ENCODE measurements at places on chromosomes 12 and 14.

DNA sequence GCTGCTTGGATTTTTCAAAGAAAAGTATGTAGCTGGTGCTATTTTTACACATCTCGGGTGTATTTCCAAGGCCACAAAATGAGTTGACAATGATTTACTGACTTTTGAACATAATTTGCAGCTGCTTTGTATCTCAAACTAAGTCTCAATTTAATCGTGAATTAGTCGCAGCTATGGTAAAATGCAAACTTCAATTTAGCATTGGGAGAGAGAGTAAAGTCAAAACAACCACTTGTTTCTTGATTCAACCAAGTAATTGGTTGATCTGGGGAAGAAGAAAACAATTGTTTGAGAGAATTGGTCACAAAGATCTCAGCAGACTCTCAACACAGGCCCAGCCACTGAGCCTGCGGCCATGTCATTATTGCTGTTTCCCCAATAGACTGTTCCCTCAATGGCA lies 75.0 kb upstream of the DYRK2 start:
- no peak for DNase-seq

DNA sequence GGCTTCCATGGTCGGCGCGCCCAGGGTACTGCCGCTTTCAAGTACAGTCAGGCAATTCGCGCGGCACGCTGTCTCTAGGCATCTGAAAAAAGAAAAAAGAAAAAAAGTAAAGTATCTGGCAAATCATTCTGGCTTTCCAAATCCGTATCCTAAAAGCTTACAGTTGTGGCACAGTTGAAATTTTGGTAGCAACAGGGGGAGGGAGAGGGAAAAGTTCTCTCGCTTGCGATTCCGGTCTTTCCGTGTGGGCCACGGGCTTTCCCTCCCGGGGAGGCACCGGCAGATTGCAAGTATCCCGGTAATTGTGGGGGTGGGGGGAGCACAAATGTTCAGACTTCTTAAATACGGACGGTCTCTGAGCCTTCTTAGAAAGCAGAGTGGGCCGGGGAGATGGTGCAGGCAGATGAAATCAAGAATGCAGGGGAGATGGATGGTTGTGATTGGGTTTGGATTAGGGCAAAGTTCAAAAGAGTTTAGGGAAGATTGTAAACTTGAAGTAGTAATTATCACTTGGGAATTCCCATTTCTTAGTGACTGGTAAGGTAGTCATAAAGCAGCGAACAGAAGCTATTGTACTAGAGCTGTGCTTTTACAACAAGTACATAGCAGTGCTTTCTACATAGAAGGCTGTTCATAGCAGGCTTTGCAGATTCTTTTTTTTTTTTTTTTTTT lies 1.2 kb downstream of the SOCS2 start:
- no peak for DNase-seq

GRCh38 chr12:46956451-46957035 lies 122.9 kb upstream of the PCED1B start:
- peak; percentile 45 for DNase-seq

DNA sequence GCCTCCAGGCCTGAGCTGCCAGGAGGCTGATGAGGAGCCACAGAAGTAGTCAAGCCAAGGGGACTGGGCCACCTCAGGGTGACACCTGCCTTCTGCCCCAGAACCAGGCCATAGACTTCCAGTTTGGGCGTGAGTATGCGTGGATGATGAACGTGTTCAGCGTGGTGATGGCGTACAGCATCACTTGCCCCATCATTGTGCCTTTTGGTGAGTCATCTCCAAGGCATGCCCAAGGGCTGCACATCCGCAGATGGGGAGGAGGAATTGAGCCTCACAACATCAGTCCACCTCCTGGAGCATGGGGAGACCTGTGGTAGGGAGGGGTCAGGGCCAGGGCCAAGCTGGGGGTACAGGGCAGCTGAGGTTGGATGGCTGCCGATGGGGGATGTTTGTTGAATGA lies 22.3 kb downstream of the NGB start:
- DNase-seq: no peak

DNA sequence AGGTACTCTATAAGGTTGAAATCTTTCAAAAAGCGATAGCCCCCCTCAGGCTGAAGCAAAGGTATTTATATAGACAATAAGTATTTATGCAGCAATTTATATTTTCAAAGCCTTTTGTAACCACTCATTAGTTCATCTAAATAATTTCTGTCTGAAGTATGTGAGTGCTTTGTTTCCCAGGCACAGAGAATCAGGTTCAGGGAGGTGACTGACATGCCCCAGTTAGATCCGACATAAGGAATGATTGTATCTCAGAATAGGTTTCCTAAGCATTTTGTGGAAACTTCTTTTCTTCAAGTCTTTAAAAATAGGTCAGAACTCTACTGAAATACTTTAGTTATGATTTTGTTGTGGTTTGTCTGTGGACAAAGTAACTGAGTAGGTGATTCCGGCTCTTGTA lies 283.4 kb upstream of the G2E3 start:
- no peak for DNase-seq

DNA sequence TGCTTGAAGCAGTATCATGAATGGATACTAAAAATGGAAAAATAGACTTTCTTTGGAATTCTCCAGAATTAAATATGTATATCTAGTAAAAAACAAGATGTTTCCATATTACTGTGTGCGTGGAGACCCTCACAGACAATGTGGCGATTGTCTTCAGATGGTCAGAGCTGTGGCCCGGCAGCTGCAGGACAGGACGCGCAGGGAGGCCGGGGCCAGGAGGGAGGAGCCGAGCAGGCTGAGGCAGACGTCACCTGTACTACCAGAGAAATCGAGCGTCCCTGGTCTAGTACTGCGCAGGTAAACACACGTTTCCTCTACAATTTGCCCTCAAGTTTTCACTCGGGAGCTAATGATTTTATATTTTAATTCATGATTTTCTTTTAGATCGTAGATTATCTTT lies 22.8 kb downstream of the DDX51 start:
- DNase-seq: no peak

DNA sequence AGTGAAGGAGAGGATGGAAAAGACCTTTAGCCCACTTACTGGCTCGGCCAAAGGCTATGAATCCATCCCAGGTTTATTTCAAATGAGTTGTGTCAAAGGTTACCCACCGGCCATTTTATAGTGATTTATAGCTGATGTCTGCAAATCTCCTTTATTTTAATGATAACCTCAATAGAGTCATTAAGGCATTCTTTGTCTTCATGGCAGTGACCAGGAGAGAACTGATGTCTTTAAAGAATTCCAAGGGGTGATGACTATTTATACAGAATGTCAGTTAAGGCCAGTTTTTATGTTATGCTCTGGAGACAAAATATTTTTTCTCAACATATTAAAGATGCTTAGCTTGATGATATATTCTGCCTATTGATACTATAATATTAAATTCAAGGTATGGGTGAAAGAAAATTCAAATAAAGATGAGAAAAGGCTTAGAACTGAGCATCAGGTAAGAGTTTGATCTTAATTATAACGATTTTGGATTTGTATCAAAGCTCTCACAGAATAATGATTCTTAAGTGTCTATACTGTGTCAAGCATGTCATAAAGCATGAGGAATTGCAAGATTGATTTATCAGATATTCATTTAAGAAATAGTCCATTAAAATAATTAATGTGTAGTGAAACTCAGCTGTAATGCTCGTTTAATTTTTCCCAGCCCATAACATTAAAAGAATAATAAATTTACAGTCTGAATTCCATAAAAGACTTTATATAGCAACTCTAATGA lies 361.5 kb downstream of the SOX5 start:
- DNase-seq: no peak

DNA sequence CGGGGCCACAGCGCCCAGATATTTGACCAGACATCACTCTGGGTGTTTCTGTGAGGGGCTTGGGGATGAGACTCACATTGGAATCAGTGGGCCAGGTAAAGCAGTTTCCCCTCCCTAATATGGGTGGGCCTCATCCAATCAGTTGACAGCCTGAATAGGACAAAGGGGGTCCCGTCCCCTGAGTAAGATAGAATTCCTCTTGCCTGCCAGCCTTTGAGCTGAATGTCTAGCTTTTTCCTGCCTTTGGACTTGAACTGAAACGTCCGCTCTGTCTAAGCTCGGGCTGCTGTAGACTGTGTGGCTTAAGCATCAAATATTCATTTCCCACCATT lies 88.8 kb upstream of the DIO3 start:
- DNase-seq: no peak

- no peak for DNase-seq
Observed at GRCh38 chr14:59148334-59148900, 40.0 kb upstream of the DAAM1 start.

GRCh38 chr12:119072440-119072839 lies 91.1 kb downstream of the SRRM4 start:
- no peak for DNase-seq

DNA sequence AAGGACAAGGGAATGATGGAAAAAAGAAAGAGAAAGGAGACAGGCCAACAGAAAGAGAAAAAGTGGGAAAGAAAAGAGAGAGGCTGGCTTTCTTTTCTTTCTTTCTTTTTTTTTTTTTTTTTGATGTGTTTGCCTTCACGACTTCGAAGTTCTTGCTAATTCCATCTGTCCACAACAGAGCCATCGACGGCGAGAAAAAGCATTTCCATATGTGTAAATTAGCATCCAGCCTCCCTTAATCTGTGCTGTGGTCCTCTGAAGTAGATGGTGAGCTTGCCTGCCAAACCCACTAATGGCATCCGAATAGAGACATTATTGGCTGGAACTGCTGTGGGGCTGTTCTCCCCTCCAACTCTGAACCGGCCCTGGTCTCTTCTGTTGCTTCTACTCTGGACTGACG lies 997.4 kb downstream of the BCL11B start:
- no peak for DNase-seq

- peak; percentile 96 for DNase-seq
Observed at GRCh38 chr14:66507722-66508546, at the start of gene GPHN. Gene GPHN (plus strand): TSS chr14:66508147.
